Muscle of leg (tissue), 16 donors: ENCODE measurements at places on chromosomes 2 and 18. TPM values are rescaled to one million over a fixed set of nuclear protein-coding genes. Genes with fewer than 3 reads are reported as not detected.
A peak's percentile ranks its signal among the peaks of the same experiment; 100 is the strongest.

DNA sequence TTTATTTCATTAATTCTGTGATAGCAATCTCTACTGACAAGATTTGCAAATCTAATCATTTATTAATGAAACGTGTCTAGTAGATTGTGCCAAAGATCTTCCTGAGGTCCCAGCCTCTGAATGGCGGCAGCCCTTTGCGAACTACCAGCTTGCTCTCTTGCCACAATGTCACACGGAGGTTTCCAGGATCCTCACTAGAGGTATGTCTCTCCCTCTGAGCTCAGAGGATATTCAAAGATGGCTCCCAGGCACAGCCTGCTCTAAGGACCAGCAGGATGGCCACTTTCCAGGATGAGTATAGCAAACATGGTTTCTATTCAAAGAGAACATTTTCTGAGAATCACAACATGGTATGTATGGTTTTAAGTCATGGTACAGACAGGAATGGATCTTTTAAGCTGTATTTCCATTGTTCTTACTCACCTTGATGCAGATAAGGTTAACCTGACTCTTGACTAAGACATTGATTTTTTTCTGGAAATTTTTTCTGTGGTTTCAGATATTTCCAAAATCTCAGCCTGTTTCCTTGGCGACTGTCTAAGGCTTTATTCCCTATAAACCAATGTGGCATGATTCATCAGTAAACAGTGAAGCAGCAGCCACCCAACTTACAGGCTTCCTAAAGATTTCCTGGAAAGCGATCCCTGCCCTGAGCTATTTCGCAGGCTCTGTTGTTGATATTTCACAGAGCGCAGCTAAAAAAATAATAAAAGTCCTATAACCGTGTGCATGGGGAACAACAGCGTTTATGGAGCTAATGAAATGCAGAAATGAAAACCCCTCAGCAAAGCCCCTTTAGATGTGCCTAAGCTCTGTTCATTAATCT lies 54.1 kb upstream of the KLF7 start:
- peak; percentile 69 for DNase-seq
- no peak overlapping the region for H3K27ac ChIP-seq
- no peak overlapping the region for H3K4me3 ChIP-seq

GRCh38 chr2:64062840-64063239 lies 43.6 kb upstream of the VPS54 start:
- no peak overlapping the region for H3K27ac ChIP-seq
- H3K36me3 ChIP-seq: no peaks in the 10 kb centered on the region
- no peaks in the 10 kb centered on the region for H3K27me3 ChIP-seq

GRCh38 chr18:79962835-79963657 lies 1.4 kb upstream of the HSBP1L1 start:
- H3K27ac ChIP-seq: no peak overlapping the region
- H3K27me3 ChIP-seq: peaks cover 25% of the 10 kb centered on the region
- DNase-seq: no peak
- no peaks in the 10 kb centered on the region for H3K36me3 ChIP-seq

DNA sequence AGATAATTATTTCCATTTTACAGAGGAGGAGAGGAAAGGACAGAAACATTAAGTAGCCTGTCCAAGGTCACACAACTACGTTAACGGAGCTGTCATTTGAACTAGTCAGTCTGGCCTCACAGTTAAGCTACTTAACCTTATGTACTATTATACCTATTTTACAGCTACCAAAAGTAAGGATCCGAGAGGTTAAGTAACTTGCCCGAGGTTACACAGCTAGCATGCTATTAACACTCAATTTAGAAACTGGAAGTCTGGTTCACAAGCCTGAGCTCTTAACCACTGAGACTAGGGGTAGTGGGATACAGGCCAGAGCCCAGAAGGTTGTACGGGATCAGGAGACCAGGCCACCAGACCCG lies 476 bp downstream of the GLB1L start:
- peaks cover 20% of the 10 kb centered on the region for H3K4me1 ChIP-seq
- peaks cover 22% of the 10 kb centered on the region for H3K36me3 ChIP-seq
- peak overlapping the region; percentile 90 for H3K4me3 ChIP-seq

GRCh38 chr2:74406035-74406434 lies 15.4 kb downstream of the C2orf81 start:
- no peaks in the 10 kb centered on the region for H3K4me1 ChIP-seq
- no peak overlapping the region for H3K4me3 ChIP-seq
- no peaks in the 10 kb centered on the region for H3K27me3 ChIP-seq

DNA sequence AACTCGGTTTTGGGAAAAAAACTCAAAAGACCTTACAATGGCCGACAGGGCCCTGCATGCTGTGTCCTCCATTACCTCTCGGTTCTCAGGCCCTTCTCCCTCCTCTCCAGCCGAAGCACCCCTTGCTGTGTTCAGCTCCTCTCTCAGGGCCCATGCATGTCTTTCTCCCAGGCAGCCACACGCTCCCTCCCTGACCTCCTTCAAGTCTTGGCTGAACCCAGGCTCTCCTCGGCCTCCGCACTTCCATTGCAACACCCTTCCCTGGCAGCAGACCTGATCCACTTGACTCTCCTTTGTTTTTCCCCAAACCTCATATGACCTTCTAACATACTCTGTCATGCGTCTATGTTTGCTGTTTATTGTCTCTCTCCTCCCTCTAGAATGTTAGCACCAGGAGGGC lies 114.0 kb downstream of the CYP26B1 start:
- no peak overlapping the region for H3K27ac ChIP-seq
- H3K27me3 ChIP-seq: no peaks in the 10 kb centered on the region
- no peaks in the 10 kb centered on the region for H3K4me1 ChIP-seq
- no peak for DNase-seq
- H3K4me3 ChIP-seq: no peak overlapping the region
- no peaks in the 10 kb centered on the region for H3K36me3 ChIP-seq

GRCh38 chr18:22604986-22605421 lies 187.3 kb upstream of the CTAGE1 start:
- no peaks in the 10 kb centered on the region for H3K36me3 ChIP-seq
- H3K27ac ChIP-seq: no peak overlapping the region
- no peak overlapping the region for H3K4me3 ChIP-seq
- DNase-seq: no peak
- no peaks in the 10 kb centered on the region for H3K4me1 ChIP-seq
- H3K27me3 ChIP-seq: no peaks in the 10 kb centered on the region

DNA sequence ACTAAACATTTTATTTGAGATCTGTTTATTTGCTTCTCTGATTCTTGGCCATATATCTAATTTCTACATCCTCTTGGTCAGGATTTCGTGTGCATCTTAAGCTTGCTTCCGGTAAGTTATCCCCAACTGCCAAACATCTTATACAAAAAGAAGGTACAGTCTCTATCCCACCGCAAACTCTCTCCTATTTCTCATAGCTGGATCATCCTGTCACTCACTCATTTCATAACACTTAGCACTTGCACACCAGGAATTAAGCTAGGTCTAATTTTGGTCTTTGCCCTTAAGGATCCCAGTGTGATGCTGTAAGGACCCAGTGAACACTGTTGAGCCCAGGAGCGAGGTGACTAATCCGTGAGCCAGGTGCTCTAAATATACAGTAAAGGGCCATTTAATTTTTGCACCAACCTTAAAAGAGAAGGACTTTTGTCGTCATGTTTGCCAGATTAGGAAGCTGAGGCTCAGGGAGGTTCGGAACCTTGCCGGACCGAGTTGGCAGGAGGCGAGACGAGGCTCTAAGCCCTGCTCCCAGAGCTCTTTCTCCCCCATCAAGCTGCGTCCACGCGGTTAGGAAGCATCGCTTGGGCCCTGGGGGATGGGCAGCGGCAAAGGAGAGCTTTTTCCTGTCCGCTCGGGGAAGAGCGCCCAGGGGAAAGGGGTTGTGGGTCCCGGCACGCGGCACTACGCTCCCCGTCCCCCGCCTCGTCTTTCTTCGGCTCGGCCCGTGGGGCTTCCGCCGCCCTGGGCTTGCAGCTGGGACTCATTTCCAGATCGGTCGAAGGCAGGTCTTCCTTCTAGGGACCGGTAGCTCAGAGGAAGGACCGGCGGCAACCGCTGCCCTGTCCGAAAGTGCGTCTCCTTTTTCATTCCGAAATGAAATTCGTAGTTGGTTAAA lies 4.1 kb upstream of the ITPRIPL1 start:
- H3K27me3 ChIP-seq: peaks cover 53% of the 10 kb centered on the region
- peaks cover 25% of the 10 kb centered on the region for H3K4me1 ChIP-seq
- peak; percentile 36 for DNase-seq
- H3K27ac ChIP-seq: peak overlapping the region; percentile 65

GRCh38 chr18:33901894-33902512 lies 322.7 kb downstream of the NOL4 start:
- H3K36me3 ChIP-seq: no peaks in the 10 kb centered on the region
- no peak overlapping the region for H3K27ac ChIP-seq
- no peaks in the 10 kb centered on the region for H3K4me1 ChIP-seq
- H3K27me3 ChIP-seq: no peaks in the 10 kb centered on the region
- no peak for DNase-seq

- no peaks in the 10 kb centered on the region for H3K36me3 ChIP-seq
- DNase-seq: peak; percentile 4
These were observed 37.8 kb upstream of the IKZF2 start for GRCh38 chr2:213189001-213189899.

DNA sequence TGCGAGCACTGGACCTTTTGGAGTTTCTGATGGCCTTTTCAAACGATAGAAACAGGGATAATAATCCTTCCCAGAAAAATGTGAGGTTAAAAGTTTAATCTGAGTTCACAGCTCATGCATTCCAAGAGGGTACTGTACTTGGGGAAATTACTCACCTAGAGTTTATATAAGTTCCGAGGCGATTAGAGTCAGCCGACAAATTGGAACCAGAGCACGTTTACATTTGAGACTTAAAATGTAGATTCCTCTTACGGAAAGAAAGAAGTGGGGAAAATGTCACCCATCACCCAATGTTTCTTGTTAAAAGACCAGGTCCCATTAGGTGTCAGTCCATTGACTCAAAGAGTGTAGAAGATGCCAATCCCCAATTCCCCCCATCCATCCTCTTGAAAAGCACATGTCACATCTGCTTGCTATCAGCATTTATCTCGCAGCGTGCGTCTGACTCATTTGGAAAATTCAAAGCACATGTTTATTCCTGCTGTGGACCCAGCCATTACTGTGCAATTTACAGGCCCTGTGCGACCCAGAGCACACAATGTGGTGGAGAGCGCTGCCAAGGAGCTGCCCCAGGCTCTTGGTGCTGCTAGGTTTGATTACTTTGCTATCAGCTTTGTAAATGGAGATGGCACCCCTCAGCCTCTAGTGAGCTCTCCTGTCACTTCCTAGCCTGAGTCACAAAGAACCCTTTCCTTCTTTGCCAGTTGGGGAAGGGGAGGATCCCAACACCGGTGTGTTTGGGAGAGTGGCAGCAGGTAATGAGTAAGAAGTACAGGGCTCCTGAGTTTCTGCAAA lies 104.8 kb downstream of the COLEC12 start:
- H3K27me3 ChIP-seq: no peaks in the 10 kb centered on the region
- no peak overlapping the region for H3K4me3 ChIP-seq
- DNase-seq: peak; percentile 83
- H3K4me1 ChIP-seq: peaks cover 76% of the 10 kb centered on the region
- peak overlapping the region; percentile 80 for H3K27ac ChIP-seq

GRCh38 chr18:48801728-48802542 lies 148.8 kb downstream of the SMAD7 start:
- no peaks in the 10 kb centered on the region for H3K27me3 ChIP-seq
- DNase-seq: no peak
- peaks cover 59% of the 10 kb centered on the region for H3K4me1 ChIP-seq
- no peak overlapping the region for H3K27ac ChIP-seq
- peaks cover 15% of the 10 kb centered on the region for H3K36me3 ChIP-seq

- H3K27ac ChIP-seq: no peak overlapping the region
- no peak overlapping the region for H3K4me3 ChIP-seq
- DNase-seq: no peak
These were observed 14.0 kb upstream of the PRKCE start for GRCh38 chr2:45637440-45637839.

DNA sequence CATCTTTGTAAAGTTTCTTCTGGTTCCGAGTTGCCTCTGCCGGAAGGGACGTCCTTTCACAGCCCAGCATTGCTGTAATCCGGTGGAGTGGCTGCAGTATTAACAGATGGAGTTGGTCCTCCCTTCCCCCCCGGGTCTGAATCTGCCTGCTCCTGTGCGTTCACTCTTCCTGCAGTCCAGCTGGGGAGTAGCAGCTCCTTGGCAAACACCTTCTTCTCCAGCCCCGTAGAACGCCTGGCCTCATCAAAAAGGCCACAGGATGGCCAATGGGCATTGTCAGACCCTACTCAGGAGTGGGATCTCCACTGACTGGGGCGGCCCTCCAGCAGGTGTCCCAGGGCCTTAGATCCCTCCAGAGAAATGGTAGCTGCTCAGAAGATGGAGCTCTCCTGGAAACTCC lies 234.0 kb downstream of the FAM210A start:
- no peaks in the 10 kb centered on the region for H3K27me3 ChIP-seq
- DNase-seq: no peak
- H3K27ac ChIP-seq: no peak overlapping the region
- no peaks in the 10 kb centered on the region for H3K36me3 ChIP-seq
- no peaks in the 10 kb centered on the region for H3K4me1 ChIP-seq

DNA sequence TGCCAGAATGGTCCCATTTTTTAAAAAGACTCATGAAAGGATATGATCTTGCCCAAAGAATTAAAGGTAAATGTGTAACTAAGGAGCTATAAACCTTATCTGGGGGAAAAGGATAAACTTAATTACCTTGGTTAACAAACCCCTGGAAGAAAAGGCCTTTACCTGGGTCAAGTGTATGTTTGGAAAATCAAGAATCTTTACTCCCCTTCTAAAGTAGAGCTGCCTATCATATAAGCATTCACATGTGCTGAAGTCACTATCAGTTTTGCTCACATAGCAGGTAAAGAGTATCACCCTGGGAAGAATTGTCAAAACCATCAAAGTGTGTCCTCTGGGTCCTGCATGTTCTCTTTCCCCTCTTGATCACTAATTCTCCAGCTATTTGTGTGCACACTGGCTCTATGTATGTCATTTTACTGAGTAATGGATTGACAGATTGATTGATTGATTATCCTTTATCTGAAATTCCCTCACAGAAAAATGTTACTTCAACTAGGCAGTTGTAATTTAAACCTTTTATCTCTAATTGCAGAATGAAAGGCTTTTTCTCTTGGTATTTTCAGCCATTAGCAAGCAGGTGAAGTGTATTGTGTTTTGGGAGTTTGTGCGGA lies 199.4 kb downstream of the NOL4 start:
- no peaks in the 10 kb centered on the region for H3K36me3 ChIP-seq
- no peaks in the 10 kb centered on the region for H3K4me1 ChIP-seq
- H3K27ac ChIP-seq: no peak overlapping the region

GRCh38 chr2:27655155-27655951 lies 8.1 kb downstream of the SUPT7L start:
- DNase-seq: no peak
- H3K27ac ChIP-seq: no peak overlapping the region
- no peaks in the 10 kb centered on the region for H3K4me1 ChIP-seq
- no peaks in the 10 kb centered on the region for H3K27me3 ChIP-seq

DNA sequence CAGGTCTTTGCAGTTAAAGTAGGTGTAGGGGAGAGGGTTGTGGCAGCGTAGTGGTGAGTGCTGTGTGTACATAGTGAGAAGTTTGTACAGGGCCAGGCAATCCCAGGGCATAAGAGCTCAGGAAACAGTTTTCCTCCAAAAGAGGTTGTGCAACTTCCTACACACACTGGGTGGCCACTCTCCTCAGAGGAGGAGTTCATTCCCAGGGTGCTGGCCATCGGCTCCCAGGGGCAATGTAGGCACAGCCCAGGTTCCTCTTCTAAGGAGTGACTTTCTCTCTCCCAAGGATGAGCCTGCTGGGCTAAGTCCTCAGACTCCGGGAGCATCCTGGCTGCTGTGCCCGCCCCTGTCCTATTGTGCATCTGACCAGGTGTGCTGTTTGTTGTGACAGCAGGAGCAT lies 3.0 kb downstream of the ACOXL start:
- peaks cover 57% of the 10 kb centered on the region for H3K27me3 ChIP-seq
- no peak overlapping the region for H3K4me3 ChIP-seq
- no peak for DNase-seq
- peaks cover 8% of the 10 kb centered on the region for H3K4me1 ChIP-seq

The TWIST2 gene
- total RNA-seq: 13.6 TPM

The VAMP8 gene
- total RNA-seq: 9.8 TPM

The CCDC88A gene
- 66.2 TPM for total RNA-seq

The LYPD6 gene
- 2.0 TPM for total RNA-seq

The FAM168B gene
- 45.8 TPM for total RNA-seq

The ATP6V1B1 gene
- 0.62 TPM for total RNA-seq
